ENCODE measurements at places on chromosomes 3 and 15.

DNA sequence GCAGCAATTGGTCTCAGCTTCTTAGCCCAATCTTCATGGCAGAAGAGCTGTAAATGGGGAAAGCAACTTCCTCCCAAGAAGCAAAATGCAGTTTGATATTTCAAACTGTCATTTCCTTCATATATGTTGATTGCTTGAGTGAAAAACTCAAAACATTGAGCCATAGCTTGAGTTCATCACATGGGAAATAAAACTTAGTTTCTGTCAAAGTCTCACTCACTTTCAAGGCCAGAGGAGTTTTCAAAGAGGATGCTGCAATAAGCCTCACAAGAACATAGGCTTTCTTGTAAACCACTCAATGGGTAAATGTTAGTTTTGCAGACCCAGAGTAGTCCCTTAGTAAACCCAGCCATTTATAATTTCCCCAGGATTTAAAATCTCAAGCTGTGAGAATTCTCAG lies 29.1 kb upstream of the SUCLG2 start:
- no peak for DNase-seq

GRCh38 chr15:39625451-39625850 lies 44.6 kb downstream of the THBS1 start:
- no peak for DNase-seq

DNA sequence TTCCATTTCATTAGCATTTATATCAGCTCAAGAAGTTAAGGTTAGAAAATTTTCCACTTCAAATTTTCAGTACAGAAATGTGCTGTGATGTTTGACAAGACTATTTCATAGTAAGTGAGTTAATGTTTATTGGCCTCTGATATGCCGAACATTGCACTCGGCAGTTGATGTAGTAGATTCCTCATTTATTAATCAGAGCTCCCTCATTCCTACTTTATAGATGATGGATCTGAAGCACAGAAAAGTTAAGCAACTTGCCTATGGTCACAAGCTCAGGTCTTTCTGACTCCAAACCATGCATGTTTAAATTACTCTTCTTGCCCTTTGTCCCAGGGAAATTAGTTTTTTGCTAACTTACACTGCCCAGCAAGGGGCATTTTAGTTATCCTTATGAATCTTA lies 92.0 kb downstream of the ATG7 start:
- no peak for DNase-seq

DNA sequence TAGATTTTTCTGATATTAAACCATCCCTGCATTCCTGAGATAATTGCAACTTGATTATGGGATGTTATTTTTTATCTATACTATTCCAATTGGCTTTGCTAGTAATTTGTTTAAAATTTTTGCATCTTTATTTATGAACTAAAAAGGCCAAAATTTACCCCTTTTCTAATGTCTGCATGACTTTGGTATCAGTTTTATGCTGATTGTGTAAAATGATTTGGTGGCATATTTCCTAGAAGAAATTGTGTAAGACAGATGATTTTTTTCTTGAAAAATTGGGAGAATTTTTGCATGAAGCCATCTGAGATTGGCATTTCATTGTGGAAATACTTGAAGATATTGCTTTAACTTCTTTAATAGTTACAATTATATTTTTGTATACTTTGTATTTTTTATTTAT lies 183.8 kb upstream of the TBL1XR1 start:
- no peak for DNase-seq

- peak; percentile 60 for DNase-seq
Observed at GRCh38 chr15:81265944-81266775, 57.8 kb downstream of the STARD5 start.

DNA sequence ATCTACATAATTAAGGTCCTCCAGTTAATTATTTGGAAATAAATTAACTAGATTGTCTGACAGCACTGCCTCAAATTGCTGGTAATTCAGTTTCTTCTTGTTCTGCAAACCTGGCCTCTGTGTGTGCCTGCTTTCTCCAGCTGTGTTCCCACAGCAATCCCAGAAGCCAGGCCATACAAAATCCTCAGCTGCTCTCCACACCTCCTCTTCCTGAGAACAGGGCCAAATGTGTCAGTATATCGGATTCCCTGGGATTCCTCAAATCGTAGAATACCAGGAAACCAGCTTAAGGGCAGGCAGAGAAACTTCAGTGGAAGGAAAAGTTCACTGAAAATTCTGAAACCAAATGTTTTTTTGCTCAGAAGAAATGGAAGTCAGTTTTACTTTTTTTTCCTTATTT lies 261.4 kb downstream of the ZMAT3 start:
- no peak for DNase-seq

- no peak for DNase-seq
Observed at GRCh38 chr15:100073982-100074381, 267.8 kb downstream of the ADAMTS17 start.

GRCh38 chr3:176447369-176447768 lies 749.9 kb downstream of the TBL1XR1 start:
- no peak for DNase-seq

DNA sequence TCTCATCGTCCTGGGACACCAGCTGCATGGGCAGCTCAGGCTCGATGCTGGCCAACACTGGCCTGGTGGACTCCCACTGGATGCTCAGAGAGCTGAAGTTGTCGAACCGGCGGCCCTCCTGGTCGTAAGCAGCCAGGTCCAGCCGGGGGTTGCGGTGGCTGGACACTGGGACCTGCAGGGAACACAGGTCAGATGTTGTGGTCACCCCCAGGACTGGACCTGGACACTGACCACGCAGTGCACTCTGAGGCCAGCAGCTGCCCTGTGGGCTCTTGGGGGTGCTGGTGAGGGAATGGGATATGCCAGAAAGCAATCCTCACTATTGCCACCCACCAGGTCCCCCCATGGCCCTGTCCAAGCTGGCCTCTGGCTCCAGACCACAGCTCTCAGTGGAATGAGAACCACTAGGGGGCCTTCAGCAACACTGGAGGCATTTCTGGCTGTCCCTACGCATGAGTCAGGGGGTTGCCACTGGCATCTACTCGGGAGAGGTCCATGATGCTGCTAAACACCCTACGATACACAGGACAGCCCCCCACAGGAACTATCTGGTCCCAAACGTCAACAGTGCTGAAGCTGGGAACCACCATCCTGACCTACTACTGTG lies 66.1 kb downstream of the NUP210 start:
- DNase-seq: no peak

GRCh38 chr3:114418724-114419543 lies 125.1 kb downstream of the TIGIT start:
- DNase-seq: no peak

DNA sequence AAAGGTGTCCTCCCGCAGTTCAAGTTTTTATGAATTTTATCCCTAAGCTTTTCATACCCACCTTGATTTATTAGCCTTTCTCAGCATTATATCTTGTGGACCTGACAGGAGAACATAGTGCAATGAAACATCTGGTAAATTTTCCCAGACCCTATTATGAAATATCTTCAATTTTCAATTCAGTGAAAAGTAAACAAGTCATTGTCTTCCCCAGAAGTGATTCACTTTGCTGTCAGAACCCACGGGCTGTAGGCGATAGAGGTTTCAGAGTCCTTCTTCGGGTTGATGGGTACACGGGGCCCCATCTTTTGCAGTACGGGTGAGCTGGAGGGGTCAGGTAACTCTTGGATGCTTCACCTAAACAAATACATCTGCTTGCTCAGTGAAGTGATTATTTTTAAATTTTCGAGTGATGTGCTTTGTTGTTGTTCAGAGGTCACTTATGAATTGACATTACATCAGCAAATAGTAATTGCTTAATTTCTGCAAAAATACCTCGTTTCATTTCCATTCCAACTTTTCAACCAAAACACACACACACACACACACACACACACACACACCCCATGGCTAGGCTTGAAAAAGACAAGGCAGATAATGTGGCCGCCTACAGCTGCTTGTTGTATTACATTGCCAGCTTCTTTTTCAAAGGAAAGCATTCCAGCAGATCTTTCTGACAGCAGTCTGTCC lies 102.9 kb downstream of the SEMA6D start:
- DNase-seq: no peak

GRCh38 chr3:151835751-151836525 lies 22.0 kb downstream of the AADAC start:
- no peak for DNase-seq

- no peak for DNase-seq
Observed at GRCh38 chr15:95068701-95069521, 837.5 kb downstream of the MCTP2 start.

DNA sequence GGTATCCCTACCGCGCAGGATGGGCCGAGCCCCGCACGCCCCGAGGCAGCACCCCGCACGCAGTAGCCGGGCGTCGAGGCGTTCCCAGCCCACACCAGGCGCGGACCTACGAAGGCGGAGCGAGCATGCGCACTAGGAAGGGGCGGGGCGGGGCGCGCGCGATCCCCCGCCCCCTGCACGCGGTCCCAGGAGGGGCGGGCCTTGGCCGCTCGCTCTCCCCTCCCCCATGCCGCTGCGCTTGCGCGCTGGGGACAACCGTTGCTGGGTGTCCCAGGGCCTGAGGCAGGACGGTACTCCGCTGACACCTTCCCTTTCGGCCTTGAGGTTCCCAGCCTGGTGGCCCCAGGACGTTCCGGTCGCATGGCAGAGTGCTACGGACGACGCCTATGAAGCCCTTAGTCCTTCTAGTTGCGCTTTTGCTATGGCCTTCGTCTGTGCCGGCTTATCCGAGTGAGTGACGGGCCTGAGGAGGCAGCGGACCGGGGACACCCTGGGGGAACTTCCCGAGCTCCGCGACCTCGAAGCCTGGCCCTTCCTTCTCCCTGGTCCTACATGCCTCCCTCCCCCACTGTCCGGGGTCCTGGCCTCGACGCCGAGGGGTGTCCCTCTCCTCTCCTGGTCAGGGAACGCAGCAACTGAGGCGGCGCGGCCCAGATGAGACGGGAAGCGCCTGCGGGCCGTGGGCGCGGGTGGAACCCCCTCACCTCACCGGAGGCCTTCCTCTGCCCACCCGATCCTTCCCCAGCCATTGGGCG lies at the start of gene SPESP1:
TSS of gene SPESP1 (plus strand) at position 258 of the 755 bp plus-strand sequence. CDS start at position 387, 129 bp downstream.
- no peak for DNase-seq

- DNase-seq: no peak
Observed at GRCh38 chr3:180990505-180990904, 969 bp upstream of the DNAJC19 start.

GRCh38 chr15:37698679-37699078 lies 235.8 kb upstream of the TMCO5A start:
- no peak for DNase-seq

- no peak for DNase-seq
Observed at GRCh38 chr3:99777210-99777549, 40.5 kb upstream of the CMSS1 start.

DNA sequence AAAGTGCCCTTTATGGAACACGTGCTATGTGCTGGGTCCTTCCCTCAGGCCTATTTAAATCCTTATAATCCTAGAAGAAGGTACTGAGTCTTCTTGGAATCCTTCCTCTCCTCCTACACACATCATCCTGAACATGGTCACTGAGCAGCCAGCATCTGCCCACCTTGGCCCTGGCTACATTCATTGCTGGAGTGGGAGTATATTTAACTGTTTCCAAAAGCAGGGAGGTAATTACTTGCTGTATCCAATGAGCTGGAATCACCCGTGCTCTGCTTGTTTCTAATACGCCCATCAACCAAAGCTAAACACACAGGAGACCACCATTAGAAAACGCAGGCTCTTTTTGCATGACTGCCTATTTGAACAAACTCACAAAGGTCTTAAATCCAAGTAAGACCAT lies 122.2 kb downstream of the RORA start:
- DNase-seq: no peak

DNA sequence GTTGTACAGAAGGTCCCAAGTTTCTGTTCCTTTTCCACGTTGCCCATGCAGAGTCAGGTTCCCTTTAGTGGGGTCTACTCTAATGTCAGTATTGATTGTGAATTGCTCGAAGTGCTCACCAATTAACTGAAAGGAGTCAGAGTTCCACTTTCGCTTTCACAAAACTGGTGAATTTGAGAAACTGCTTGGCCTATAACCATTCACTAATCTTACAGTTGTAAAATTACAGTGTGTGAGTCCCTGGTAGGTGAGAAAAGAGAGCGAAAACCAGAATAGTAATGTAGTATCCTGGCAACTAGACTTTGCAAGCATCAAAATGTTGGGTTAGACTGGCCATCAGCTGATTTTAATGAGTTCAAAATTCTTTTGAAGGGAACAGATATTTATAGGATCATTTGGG lies 237.5 kb upstream of the CHRM5 start:
- DNase-seq: no peak

DNA sequence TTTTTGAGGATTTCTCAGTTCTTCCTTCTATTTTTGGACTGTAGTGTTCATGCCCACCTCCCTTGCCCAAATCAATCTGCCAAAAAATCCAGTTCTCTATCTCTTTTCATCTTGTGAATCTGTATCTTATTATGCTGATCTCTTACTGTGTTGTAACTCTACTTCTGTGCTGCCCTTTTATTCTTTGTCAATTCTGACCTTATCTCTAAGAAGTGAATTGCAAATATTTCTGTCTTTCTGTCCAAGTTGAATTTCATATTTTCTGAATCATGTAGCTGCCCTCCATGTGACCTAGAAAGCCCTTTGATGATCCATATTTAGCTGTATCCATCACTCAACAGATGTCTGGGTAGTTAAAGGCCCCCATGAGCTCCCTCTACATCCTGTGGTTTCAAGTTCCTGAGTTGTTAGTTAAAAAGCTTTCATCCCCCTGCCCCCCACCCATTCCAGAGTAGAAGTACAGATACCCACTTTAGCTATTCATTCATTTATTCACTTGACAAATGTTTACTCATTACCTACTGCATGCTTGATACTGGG lies 33.6 kb upstream of the ETV5 start:
- no peak for DNase-seq

GRCh38 chr3:81913886-81914663 lies 152.6 kb upstream of the GBE1 start:
- DNase-seq: no peak

DNA sequence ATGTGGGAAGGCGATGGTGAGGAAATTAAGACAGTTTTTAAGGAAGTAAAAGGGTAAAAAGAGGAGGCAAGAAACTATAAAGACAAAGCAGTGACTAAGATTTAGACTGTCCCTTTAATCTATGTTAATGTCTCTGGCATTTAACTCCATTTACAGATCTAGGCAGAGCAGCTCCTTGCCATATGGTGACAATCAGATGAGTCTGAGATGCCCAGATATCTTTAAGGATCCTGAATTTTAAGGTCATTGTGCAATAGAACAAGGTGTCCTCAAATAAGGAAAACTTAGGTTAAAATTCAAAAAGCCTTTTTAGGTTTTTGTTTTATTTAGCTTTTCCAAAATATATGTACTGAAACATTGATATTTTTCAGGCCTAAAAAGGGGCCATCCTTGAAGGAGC lies 24.1 kb downstream of the RASGRP1 start:
- DNase-seq: no peak

GRCh38 chr15:47384776-47385175 lies 332.5 kb upstream of the SEMA6D start:
- DNase-seq: no peak

DNA sequence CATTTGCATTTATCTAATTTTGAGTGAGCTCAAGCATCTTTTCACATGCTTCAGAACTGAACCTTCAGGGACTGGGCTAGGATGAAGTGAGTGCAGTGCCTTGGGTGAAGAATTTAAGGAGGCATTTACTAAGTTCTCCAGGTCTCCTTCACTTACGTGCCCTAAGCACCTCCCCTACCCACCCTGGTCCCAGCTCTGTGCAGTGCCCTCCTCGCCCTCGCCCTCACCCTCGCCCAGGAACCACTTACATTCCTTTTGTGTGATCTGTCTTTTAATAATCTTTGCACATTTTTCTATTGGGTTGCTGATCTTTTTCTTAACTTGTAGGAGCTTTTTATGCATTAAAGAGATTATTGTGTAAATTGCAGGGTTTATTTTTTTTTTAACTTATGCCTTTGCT lies 322.6 kb downstream of the THSD4 start:
- DNase-seq: no peak

- no peak for DNase-seq
Observed at GRCh38 chr3:142987707-142988106, 13.7 kb upstream of the U2SURP start.

GRCh38 chr3:10259036-10259435 lies 10.8 kb downstream of the TATDN2 start:
- DNase-seq: no peak

Measured in stimulated activated CD4-positive, alpha-beta T cell treated with anti-CD3 and anti-CD28 coated beads, Interleukin-1b, Interleukin-23, amount 100 ng/mL, for 1 hour (primary cell).